ENCODE measurements at places on chromosomes 2 and 18.

DNA sequence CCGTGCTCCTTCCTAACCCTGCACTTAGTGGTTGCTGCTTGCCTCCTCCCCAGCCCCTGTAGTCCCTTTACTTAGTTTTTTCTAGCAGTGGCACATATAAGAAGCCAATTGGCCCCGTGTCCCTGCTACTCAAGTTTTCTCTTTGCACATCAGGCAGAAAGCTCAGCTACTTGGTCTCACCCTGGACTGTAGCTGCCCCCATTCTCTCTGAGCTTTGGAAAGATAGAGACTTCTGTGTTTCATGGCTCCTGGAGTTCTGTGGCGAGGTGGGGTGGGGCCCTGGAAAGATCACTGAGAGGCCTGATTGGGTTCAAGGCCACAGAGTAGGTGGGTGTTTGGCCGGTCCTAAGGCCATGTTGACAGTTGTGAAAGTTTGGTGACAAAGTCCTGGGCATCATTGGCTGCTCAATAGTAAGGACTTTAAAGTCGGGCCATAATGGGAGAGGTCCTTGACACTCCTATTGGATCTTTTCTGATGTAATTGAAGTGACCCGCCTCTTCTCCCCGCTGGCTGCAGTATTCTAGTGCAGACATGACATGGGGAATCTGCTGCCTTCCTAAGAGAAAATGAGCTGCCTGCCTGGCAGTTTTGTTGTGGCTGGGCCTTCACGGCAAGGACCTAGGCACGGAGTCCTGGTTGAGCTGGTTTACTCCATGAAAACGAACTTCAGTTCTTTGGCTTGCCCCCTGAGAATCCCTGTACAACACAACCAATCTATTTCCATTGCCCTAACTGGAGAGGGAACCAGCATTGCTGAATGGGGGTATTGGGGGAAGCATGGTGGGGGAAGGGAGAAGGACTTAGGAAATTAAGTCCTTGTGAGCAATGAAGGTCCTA lies 26.2 kb upstream of the CYP27A1 start:
- no peak for DNase-seq

GRCh38 chr2:2777213-2777612 lies 446.1 kb upstream of the MYT1L start:
- no peak for DNase-seq

GRCh38 chr2:217947383-217948350 lies 55.1 kb downstream of the TNS1 start:
- DNase-seq = no peak

DNA sequence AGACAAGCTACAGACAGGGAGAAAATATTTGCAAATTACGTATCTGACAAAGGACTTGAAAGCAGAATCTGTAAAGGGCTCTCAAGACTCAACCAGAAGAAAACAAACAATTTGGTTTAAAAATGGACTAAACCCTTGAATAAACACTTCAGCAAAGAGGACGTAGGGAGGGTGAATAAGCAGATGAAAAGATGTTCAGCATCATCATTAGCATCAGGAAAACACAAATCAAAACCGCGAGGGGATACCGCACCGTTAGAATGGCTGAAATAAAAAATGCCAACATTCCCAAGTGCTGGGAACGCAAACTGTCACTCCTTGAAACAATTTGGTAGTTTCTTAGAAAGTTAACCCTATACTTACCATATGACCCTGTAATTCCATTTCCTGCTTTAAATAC lies 136.7 kb downstream of the MBP start:
- no peak for DNase-seq

DNA sequence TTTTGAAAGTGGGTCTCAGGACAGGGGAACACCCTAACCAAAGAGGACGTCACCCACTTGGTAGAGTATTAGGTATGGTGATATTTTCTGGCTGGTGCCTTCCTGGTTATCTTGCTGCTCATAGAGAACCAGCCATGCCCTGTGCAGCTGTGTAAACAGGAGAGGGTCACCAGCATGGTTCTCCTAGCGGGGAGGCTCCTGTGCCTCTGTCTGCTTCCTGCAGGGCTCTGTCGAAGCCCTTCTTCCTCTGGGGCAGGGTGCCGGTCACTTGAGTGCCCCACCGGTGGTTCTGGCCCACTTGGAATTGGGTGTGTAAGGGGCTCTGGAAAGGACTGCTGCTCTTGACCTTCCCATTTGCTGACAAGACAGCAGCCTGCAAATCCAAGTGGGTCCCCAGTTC lies 131.6 kb upstream of the MSH6 start:
- no peak for DNase-seq

GRCh38 chr18:27599202-27599829 lies 414.2 kb upstream of the CHST9 start:
- DNase-seq = peak; percentile 28

Data from activated naive CD8-positive, alpha-beta T cell treated with anti-CD3 and anti-CD28 coated beads, Interleukin-2, amount 50 U/mL, for 24 hours (primary cell).